ENCODE measurements at places on chromosomes 1 and 21. TPM values are rescaled to one million over a fixed set of nuclear protein-coding genes. Genes with fewer than 3 reads are reported as not detected.

- DNase-seq, result no peak
- H3K4me1 ChIP-seq, result no peaks in the 10 kb centered on the region
- no peak overlapping the region for H3K4me3 ChIP-seq
- H3K27me3 ChIP-seq, result no peaks in the 10 kb centered on the region
- H3K27ac ChIP-seq, result no peak overlapping the region
- H3K36me3 ChIP-seq, result no peaks in the 10 kb centered on the region
Measured at GRCh38 chr1:224782281-224783000, 147.0 kb upstream of the DNAH14 start.

The P3H1 gene
- total RNA-seq, result 18.1 TPM

The FNDC5 gene
- total RNA-seq, result not detected

DNA sequence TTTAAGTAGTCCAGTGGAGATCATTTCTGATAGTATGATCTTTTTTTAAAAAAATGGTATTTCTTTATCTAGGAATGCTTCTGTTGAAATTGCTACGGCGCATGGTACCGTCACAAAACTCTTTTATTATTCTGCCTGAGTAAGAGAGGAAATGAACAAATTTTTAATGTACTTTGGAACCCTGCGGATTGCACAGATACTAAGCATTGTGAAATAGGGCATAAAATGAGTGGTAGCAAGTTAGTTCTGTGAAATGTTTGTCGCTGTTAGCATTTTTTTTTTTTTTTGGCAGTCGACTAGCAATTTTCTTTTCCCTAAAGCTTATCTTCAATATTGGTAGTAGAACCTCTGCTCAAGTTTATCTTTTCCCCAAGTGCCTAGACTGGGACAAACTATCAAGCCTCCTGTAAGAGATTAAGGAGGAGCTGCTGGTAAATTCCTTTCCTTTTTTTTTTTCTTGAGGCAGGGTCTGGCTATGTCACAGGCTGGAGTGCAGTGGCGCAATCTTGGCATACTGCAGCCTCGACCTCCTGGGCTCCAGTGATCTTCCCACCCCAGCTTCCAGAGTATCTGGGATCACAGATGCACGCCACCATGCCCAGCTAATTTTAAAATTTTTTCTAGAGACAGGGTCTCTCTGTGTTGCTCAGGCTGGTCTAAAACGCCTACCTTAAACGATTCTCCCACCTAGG lies 2.2 kb downstream of the ITSN1 start:
- no peak for DNase-seq
- no peaks in the 10 kb centered on the region for H3K36me3 ChIP-seq
- no peak overlapping the region for H3K27ac ChIP-seq
- H3K4me1 ChIP-seq, result peaks cover 19% of the 10 kb centered on the region
- H3K27me3 ChIP-seq, result no peaks in the 10 kb centered on the region

DNA sequence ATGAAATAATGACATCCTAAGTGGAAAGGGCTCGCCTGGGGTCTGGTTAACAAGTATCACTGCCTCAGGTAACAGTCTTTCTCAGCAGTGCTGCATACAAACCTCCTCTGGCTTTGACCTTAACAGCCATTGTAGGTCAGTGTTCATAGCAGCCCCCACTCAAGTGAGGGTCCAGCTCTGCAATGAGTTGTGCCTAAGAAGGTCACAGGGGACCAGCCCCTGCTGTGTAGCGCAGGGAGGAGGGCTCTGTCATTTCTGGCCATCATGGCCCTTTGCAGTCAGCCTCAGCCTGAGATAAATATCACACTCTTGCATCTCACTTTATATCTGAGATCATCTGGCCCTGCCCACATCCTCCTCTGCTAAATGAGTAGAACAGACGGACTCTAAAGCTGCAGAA lies 18.1 kb upstream of the MYSM1 start:
- H3K27me3 ChIP-seq, result no peaks in the 10 kb centered on the region
- no peak overlapping the region for H3K4me3 ChIP-seq
- no peak overlapping the region for H3K27ac ChIP-seq
- no peaks in the 10 kb centered on the region for H3K36me3 ChIP-seq

DNA sequence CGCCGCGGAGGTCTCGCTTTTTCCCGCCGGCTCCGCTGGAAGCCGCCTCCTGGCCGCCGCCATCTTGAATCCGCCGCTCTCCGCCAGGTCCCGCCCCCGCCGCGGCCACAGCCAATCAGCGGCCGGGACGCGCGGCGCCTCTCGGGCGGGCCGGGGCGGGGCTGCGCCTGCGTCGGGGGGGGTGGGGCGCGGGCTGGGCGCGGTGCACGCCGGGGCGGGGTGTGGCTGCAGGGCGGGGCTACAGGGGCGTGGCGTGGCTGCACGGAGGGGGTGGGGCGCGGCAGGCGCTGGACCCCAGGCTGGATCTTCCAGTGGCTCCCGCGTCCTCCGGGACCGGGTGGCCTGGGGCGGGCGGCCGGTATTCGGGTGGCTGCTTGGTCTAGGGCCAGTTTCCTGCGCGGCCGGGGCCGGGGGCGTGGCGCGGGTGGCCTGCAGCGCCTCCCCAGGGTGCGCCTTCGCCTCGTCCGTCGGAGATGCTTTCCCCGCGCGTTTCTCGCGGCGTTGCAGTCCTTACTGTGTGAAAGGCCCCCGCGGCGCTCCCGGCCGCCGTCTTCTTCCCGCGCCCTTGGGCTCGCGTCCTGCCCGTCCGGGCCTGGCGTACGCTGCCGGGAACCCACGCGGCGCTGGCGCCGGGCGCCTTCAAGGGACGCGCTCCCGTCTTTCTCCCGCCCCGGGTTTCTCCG lies 575 bp downstream of the PCNT start:
- H3K36me3 ChIP-seq, result peaks cover 15% of the 10 kb centered on the region
- H3K27ac ChIP-seq, result peak overlapping the region; percentile 91
- H3K4me3 ChIP-seq, result peak overlapping the region; percentile 98

The PLA2G2F gene
- total RNA-seq, result not detected

DNA sequence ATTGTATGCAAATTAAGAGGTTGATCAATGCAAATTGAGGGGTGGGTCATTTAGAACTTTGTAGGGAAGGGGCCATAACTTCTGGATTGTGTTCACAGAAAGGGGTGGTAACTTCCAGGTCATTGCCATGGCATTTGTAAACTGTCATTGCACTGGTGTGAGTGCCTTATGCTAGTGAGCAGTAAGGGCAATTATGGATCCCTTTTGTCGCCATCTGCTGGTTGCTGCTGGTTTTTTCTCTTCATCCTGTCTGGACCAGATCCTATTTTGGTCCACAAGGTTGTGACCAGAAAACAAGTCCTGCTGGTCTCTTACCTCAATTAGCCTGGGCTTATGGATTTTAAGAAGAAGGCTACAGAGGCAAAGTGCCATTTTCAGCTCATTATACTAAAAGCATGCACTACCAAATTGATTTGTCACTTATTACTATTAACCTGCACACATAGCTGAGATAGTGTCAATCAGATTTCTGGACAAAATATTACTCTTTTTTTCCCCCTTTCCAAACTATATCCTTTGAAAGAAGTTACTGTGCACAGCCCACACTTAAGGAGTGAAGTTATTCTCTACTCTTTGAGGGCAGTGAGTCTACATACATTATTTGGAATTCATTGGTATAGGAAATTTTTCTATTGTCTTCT lies 196.2 kb downstream of the ZC3H11B start:
- H3K27me3 ChIP-seq, result no peaks in the 10 kb centered on the region
- 0 out of 2 replicates have a peak, but pooled peaks cover 3% of the 10 kb centered on the region for H3K4me1 ChIP-seq
- peak; percentile 83 for DNase-seq
- H3K4me3 ChIP-seq, result no peak overlapping the region
- no peaks in the 10 kb centered on the region for H3K36me3 ChIP-seq

- H3K4me1 ChIP-seq, result no peaks in the 10 kb centered on the region
- no peaks in the 10 kb centered on the region for H3K36me3 ChIP-seq
- no peak overlapping the region for H3K27ac ChIP-seq
- DNase-seq, result no peak
- no peaks in the 10 kb centered on the region for H3K27me3 ChIP-seq
Measured at GRCh38 chr1:29579821-29580425, 343.6 kb downstream of the PTPRU start.

GRCh38 chr1:105442901-105443300 lies 1613.6 kb upstream of the PRMT6 start:
- H3K36me3 ChIP-seq, result no peaks in the 10 kb centered on the region
- no peaks in the 10 kb centered on the region for H3K4me1 ChIP-seq
- no peak overlapping the region for H3K27ac ChIP-seq
- no peaks in the 10 kb centered on the region for H3K27me3 ChIP-seq
- no peak for DNase-seq

The CIART gene
- 4.9 TPM for total RNA-seq

DNA sequence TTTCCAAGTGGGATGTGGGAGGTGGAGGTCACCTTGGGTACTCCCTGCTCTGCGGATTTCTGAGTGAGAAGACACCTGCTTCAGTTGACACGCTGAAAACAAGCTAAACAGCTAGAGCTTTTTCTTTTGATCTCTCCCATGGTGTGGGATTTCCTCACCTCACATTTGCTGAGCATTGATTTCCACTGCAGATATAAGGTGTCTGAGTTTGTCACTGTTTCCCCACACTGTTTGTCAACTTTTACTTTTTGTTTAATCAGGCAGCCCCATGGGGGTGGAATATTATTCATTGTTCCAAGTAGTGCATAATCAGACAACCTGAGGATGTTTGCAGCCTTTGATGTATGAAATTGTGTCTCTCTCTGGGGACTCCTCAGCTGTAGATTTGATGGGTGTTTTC lies 49.5 kb downstream of the FASLG start:
- H3K36me3 ChIP-seq, result no peaks in the 10 kb centered on the region
- no peaks in the 10 kb centered on the region for H3K4me1 ChIP-seq
- H3K27ac ChIP-seq, result no peak overlapping the region
- no peaks in the 10 kb centered on the region for H3K27me3 ChIP-seq

The DMRTA2 gene
- 0.04 TPM for total RNA-seq

DNA sequence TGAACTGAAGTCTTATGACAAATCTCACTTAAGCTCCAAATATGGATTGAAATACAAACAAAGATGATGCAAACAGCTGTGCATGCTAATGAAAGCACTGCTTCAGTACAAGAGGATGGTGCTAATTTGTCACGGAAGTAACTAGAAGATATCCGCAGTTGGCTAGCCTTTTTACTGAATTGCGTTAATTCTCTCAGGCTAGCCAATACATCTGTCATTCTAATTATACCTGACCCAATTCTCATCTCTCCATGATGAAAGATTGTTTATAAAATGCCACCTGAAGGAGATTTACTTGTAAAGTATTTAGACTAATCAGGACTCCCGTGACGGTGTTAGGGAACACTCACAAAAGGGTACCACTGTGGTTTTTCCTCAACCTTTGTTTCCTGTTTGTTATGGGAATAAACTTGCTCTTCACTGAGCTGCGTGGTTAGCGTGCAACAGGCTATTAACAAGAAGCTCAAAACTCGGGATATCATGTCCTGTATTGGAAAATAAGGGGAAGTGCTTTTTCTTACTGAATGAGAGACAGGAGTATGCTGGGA lies 162.5 kb downstream of the APP start:
- no peak overlapping the region for H3K4me3 ChIP-seq
- H3K27ac ChIP-seq, result no peak overlapping the region
- no peaks in the 10 kb centered on the region for H3K4me1 ChIP-seq
- DNase-seq, result no peak
- no peaks in the 10 kb centered on the region for H3K36me3 ChIP-seq

The WNT2B gene
- total RNA-seq, result not detected

DNA sequence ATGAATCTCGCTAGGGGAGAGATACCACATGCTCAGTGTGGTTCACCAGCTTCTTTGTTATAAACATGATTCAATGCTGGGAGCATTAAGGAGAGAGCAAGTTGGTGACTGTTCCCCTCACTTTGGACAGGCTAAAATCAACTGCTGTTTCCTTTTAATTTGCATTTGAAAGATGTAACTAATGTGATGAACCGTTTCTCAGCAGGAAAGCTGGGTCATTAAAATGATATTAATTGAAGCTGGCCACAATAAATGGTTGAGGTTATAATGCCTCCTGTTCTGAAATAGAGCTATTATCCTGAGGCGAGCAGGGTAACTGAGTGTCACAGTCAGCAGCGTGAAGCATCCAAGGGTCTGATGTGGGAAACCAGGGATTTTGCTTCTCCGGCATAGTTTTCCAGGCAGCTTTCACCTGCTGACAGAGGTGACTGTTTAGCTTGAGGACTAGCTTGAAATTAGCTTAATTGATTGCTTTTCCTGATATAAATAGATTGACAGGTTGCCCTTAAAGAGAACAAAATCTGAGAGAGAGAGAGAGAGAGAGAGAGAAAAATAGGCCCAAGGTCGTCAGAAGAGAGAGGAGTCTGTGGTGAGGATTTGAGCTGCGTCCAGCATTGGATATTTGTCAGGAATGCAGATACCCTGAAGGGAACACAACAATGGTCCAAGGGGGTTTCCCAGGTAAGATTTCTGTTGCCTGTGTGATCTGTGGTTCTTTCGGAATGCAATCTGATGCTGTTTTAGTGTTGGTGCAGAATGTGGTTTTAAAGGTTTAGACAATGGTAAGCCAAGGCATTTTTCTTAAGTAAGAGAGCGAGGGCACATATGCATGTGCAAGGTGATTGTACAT lies 209.7 kb downstream of the PATJ start:
- H3K4me3 ChIP-seq, result no peak overlapping the region
- no peak overlapping the region for H3K27ac ChIP-seq
- H3K4me1 ChIP-seq, result no peaks in the 10 kb centered on the region
- H3K27me3 ChIP-seq, result no peaks in the 10 kb centered on the region
- no peak for DNase-seq
- H3K36me3 ChIP-seq, result no peaks in the 10 kb centered on the region

All from Karpas-422 (cell line).